Adipocyte (in vitro differentiated cells): ENCODE measurements at places on chromosomes 7 and 10.

DNA sequence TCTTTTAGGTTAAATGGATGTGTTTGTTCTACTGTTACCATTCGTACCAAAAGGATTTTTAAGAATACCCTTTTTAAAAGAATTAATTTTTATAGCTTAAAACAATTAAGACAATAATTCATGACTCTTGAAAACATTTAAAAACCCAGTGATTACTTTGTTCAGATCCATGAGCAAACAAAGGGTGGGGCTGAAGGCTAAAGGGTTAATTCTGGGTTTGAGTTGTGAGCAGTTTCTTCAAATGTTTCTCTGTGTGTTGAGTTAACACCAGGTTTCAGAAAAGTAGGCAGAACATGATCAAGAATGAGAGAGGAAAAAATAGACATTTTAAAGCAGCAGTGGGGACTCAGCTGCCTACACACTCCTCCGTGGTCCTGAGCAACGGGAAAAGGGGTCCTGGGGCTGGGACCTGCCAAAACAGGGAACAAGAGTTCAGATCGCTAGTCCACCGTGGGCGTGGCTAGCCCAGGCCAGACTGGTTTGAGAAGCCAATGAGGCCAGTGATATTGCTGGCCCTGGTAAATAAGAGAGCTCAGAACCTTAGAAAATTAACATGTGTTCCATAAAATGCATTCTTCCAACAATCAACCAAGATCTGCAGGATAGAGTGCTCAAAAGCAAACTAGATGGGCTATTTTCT lies 14.9 kb upstream of the EZH2 start:
- no peak for DNase-seq

DNA sequence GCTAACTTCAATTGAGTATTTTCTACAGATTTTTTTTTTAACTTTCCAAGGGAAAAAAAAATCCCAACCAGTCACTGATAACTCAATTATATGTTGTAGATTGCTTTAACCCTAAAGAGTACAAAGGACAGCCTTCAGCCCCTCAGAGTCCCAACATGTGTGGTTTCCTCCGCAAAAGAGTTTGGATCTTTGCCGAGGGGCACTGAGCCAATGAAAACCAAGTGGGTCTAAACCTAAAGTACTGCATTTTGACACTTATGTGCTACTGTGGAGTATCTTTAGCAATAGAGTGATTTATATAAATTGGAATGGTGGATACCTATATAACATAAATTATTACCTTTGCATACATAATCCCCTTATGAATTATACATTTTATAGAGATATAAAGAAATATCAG lies 91.5 kb downstream of the SEMA3D start:
- no peak for DNase-seq

- DNase-seq, result no peak
These were observed 1.2 kb downstream of the SFRP4 start for GRCh38 chr7:37915438-37915837.

GRCh38 chr7:128178611-128179010 lies 62.5 kb upstream of the LEP start:
- DNase-seq, result no peak

DNA sequence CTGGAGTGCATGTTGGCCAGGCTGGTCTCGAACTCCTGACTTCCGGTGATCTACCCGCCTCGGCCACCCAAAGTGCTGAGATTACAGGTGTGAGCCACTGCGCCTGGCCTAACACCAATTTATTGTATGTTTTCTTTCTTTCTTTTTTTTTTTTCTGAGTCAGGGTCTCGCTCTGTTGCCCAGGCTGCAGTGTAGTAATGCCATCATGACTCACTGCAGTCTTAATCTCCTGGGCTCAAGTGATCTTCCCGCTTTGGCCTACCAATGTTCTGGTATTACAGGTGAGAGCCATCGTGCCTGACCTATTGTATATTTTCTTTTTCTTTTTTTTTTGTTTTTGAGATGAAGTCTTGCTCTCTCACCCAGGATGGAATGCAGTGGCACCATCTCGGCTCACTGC lies 33.8 kb upstream of the UBE2H start:
- DNase-seq, result no peak

GRCh38 chr7:29565982-29566746 lies 2.5 kb downstream of the PRR15 start:
- DNase-seq, result peak; percentile 57

GRCh38 chr10:125132344-125132743 lies 28.0 kb downstream of the CTBP2 start:
- DNase-seq, result no peak
